Stimulated activated CD4-positive, alpha-beta T cell treated with anti-CD3 and anti-CD28 coated beads, Interleukin-12 subunit alpha, Interleukin-12 subunit beta, amount 100 ng/mL, for 24 hours (primary cell): ENCODE measurements at places on chromosomes 4 and X.

DNA sequence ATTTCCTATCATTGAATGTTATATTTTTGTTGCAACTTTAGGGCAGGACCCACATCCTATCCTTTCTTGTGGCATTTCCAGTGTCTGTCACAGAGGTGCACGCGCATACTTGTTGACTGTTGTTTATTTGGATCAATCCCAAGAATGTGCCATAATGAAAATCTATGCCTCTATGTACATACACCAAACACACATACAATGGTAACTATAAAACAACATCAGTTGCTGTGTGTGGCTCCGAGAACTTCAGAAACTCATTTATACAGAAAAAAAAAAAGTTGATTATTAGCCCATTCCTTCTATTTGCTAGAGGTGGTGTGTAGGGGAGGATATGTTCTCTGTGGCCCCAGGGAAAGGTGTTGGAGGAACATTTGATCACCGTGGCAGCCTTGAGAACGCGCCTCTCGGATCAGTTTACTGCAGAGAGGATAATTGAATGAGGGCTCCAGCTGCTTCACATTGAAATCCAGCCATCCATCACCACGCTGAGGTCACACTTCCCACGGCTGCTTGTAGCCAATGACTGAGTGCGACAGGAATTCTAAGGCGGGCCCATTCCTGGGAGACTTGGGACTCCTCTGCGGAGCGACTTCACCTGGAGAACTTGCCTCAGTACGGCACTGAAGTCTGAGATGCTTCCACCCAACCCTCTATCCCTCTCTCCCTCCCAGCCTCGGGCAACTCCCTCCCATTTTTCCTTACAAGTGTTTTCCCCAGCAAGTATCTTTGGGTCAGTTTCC is 19.5 kb downstream of the SMPX start:
- no peak for DNase-seq

DNA sequence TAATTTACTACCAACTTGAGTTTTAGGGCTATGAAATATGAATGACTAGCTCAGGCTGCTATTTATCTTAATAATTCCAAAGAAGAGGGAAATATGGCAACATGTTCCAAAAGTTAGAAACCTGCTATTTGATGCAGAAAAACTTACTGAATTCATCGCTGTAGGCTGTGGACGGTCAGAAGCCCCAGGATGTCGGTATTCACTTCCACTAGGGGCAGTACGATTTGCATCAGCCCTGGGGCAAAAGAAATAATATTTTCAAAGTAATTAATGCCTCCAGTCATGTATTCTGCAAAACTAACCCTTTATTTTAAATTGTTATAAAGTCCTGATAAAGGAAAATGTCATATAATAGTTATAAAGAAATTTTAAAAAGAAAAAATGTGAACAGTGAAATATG is 4.5 kb downstream of the PLRG1 start:
- DNase-seq: no peak

DNA sequence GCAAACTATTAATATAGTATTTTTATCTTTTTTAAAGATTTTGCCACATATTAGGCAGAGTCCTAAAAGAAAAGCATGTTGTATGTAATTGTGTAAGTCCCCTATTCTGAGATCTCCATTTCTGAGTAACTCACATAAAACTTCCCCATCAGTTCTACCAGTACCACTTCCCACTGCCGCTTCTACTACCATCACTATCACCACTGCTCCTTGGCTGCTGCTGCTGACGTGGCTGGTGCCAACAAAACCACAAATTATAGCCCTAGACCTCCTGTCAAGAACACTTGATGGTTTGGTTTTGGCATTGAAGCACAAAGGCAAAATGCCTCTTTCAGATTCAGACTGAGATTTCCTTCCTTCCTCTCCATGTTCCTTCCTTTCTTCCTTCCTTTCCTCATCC is 106.4 kb downstream of the MMRN1 start:
- DNase-seq: no peak

DNA sequence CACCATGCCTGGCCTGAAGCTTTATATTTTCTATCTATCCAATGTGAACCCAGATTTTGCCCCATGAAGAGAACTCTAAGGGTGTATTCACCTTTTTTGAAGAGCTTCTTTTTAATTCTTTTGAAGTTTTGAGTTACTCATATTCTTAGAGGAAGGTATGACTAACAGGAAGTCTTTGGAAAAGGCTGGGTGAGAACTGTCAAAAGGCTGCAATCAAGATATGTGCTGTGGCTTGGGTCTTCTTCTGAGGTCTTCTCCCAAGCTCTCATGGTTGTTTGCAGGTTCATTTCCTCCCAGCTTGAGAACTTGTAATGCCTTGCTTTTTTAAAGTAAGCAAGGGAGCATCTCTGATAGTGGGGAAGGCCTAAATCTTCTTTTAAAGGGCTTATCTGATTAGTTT is 3.1 kb upstream of the C4orf17 start:
- DNase-seq: no peak

- DNase-seq: no peak
Measured at GRCh38 chrX:154720067-154720466, 30.8 kb downstream of the GAB3 start.

DNA sequence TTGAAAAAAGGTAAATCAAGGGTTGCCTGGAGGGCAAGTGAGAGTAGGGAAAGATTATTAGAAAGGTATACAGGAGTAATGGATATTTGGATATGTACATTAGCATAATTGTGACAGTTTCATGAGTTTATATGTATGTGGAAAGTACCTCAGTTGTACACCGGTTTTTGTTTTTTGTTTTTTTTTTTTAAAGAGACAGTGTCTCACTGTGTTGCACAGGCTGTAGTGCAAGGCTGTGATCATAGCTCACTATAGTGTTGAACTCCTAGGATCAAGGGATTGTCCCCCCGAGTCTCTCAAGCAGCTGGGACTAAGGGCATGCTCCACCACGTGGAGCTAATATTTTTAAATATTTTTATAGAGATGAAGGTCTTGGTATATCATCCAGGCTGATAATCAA is 15.3 kb upstream of the HPGD start:
- DNase-seq: no peak

DNA sequence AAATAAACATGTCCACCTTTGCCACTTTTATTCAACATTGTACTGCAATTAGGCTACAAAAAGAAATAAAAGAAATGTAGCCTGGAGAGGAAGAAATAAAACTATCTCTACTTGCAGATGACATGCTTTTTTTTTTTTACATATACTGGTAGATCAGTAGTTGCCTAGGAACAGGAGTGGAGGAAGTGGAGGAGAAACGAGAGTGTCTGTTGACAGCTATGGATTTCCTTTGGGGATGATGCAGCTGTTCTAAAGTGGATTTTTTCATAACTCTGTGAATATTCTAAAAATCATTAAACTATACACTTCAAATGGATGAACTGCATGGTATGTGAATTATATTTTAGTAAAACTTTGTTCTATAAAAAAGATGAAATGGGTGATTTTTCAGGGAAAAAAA is 116.4 kb downstream of the ANAPC4 start:
- no peak for DNase-seq

- DNase-seq: no peak
Measured at GRCh38 chr4:81307991-81308390, 93.0 kb upstream of the PRKG2 start.

DNA sequence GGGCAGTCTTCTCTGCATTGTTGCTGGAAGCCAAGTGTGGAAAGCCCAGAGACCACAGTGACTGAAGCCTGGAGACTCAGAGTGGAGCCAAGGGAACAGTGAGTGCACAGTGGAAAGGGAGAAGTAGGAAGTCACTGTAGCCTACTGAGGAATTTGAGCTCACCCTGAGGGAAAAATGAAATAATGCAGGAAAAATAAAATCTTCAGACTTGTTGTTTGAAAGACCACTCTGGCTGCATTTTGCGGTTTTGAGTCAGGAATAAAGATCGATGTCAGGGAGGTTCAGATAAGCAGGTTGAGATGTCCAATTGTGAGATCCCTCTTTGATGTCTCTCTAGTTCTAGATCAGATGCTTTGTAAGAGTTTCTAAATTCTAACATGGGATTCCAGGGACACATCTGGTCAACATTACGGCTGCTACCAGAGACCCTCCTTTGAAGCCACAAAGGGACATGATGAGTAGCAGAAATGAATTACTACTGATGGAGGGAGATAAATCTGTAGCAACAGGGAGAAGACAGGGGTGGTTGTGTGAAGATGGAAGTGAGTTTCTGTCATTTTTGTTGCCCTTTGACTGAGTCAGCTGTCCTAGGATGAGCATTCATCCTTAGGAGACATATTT is 8.4 kb downstream of the ADH4 start:
- DNase-seq: no peak

GRCh38 chr4:176413171-176413570 is 93.4 kb downstream of the SPCS3 start:
- no peak for DNase-seq

DNA sequence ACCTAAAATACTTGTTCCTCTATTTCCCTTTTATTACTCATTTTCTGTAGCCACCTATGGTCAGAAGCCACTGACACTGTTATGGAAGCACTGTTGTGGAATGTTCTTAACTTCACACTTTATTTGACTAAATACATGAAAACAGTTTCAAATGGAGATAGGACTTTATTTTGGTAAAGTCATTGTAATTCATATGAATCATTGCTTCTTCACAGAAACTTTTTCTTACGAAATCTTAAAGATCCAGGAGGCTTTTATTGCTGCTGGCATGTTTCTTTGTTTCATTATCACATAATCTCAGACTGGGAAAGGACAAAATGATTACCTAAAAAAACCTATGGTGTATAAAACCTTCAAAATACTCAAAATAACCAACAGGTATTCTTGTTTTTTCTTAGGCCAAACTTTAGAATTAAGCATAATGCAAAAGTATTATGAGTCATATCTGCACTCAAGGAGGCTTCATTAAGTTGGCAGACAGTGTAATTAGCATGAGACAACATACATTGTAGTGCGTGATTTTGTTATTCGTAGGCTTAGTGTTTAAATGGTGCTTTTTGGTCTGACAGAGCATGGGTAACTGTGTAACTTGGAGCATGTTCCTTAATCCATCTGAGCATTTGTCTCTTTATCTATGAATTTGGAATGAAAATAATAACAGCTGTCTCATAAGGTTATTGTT is 58.0 kb downstream of the SH3BGRL start:
- DNase-seq: no peak

DNA sequence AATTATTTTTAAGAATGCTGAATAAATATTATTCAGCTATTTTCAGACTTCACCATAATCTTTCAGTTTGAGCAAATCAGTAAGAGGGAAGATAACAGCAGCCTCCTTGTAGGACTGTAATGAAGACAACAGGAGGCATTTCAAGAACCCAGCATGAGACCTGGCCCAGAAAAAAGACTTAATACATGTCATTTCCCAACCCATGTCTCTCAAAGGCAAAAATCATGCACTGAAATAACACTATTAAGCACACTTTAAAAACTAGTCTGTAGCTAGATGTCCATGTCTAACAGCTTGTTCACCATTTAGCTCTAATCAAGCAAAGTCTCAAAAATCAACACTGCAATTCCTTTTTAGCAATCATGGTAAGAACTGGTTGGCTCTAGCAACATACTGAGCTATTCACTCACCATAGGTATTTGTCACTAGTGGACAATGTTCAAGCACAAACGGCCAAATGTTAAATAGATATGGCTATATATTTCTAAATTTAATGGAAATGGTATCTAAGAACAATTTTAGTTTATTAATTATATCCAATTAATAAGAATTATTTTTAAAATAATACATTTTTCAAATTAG is 109.9 kb downstream of the WDFY3 start:
- no peak for DNase-seq

DNA sequence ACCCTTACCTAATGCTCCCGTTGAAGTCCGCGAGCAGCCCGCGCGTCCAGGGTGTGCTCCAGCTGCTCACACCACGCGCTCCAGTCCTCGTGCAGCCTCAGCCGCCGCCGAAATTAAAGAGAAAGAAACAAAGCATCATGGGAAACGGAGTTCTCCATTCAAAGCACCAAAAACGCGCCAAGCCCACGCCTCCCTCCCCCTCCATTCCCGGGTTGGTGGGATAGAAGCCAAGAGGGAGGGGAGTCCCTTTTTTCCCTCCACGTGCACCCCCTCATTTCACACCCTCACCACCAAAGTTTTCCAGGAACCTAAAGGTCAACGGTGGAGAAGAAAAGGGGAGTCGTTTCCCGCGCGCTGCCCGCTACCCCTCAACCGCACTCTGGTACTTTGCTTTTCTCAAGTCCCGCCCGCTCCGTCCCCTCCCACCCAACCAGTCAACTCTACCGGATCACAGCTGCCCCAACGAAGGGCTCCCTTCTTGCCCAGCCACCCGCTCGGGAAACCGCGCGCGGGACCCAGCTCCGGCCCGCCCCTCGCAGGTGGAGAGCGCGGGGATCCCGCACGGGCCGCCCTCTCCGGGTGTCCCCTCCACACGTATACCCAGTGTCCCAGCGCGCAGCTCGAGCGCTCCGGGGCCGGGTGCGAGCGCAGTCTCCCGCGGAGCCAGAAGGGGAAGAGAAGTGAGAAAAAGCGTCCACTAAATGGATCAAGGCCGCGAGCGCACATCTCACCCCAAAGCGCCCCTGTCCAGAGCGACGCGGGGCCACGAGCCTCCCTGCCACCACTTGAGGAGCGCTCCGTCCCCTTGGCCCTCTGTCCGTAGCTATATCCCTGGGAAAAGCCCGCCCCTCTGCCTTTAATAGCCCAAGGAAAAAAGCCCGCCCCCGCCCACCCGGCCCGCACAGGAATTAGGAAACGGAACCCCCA is 65.1 kb upstream of the CCDC160 start:
- DNase-seq: no peak

- DNase-seq: peak; percentile 23
Measured at GRCh38 chr4:121822796-121823504, 733 bp downstream of the CCNA2 start.

DNA sequence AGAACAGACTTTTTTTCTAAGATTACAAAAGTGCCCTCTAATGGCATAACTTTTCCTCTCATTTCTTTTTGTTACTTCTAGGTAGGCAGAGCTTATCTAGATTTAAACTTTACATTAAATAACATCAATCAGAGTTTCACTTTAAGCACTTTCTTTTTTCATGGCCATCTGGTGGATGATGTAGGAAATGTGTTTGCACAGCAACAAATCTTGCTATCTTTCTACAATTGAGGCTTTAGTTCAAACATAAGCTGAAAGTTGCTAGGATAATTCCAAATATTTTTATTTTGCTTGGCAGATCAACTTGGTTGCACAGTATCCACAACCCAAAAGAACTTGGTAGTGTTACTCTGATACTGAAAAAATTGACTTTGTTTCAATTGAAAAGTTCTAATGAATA is 22.0 kb downstream of the NDNF start:
- no peak for DNase-seq

- no peak for DNase-seq
Measured at GRCh38 chr4:146960634-146961033, 15.0 kb upstream of the TTC29 start.

GRCh38 chr4:6658209-6658595 is 17.7 kb downstream of the MRFAP1 start:
- no peak for DNase-seq

GRCh38 chr4:83263106-83263505 is 21.5 kb downstream of the COQ2 start:
- DNase-seq: no peak

- DNase-seq: no peak
Measured at GRCh38 chrX:25213611-25214010, 197.8 kb upstream of the ARX start.

- peak; percentile 24 for DNase-seq
Measured at GRCh38 chr4:1792832-1793495, at the start of gene FGFR3. Gene FGFR3 (plus strand): TSS chr4:1793293. CDS start chr4:1793935, 642 bp downstream.
